ENCODE measurements at places on chromosomes 11 and 22.

DNA sequence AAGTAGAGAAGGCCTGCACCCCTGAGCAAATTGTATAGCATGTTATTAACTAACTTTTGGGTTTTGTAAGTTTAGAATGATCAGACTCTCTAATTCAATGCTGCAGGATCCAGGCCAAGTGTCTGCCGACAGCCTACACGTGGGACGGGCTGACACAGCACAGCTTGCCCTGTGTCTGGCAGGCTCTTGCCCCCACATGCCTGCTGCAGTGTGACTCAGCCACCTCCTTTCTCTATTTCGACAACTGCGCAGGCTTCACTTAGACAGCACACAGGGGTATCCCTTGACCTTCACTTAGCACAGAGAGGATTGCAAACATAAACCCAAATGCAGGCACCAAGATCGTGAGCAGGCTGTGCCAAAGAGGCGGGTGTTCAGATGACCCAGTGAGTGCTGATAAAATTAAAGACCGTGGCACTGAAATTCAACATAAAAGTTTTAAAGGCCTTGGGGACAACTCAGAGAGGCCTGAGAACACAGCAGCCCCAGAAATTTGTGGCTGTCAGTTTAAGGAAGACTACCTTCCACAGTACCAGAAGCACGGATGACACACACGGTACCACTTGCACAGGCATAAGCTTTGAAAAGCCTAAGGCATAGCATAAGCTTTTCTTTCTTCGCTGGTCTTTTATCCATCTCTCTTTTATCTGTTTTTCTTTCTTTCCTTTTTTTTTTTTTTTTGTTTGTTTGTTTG lies 37.8 kb downstream of the SCN3B start:
- no peak for DNase-seq

DNA sequence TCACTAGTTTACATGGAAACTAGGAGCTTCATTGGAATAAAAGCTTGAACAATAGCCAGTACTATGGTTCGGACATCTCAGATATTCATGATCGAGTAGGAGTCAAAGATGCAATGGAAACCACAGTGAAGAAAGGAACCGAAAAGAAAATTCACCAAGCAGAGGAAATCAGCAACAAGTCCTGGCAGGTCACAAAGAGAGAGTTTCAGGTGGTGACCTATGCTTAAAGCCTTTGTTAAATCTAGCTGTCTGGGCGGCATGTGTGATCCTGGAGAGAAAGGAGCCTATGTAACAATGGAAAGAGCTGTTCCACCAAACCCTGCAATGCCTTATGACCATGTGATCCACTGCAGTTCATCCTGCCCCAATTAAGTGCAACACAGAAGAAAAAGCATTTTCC lies 68.9 kb upstream of the POU2AF2 start:
- DNase-seq, result no peak

- DNase-seq, result no peak
Measured at GRCh38 chr11:102685754-102686153, 19.8 kb downstream of the MMP27 start.

GRCh38 chr11:37026326-37026725 lies 428.3 kb upstream of the RAG2 start:
- DNase-seq, result no peak

- DNase-seq, result no peak
Measured at GRCh38 chr11:129738242-129738641, 77.4 kb upstream of the TMEM45B start.
